ENCODE measurements at places on chromosomes 16 and 17.

- DNase-seq: no peak
These were observed 16.5 kb downstream of the ANKRD11 start for GRCh38 chr16:89473791-89474414.

DNA sequence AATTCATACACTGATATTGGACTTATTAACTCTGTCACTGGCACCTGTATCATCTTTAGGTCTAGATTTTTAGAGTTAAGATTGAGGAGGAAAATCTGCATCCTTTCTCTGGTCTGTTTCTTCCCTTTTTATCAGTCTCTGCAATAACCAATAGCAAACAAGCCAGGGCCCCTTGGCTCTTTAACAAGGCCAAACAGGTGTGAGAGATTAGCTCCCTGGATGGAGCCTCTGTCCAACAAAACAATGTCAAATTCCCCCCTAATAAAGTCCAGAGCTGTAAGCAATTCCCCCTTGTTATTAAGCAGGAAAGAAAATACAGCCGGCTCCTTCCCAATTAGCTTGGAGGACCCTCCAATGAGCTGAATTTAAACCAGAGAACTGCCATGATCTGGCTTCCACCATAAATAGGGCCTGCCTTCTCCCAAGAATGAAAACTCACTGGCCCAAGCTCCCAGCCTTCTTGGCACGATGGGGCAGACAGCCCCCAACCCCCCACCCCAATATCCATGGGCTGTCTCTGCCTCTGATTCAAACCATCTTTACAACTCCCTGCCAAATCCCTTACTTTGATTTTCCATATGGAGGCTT is 56.1 kb upstream of the SOX9 start:
- no peak for DNase-seq

- no peak for DNase-seq
These were observed 13.2 kb downstream of the IL4R start for GRCh38 chr16:27326738-27327585.

DNA sequence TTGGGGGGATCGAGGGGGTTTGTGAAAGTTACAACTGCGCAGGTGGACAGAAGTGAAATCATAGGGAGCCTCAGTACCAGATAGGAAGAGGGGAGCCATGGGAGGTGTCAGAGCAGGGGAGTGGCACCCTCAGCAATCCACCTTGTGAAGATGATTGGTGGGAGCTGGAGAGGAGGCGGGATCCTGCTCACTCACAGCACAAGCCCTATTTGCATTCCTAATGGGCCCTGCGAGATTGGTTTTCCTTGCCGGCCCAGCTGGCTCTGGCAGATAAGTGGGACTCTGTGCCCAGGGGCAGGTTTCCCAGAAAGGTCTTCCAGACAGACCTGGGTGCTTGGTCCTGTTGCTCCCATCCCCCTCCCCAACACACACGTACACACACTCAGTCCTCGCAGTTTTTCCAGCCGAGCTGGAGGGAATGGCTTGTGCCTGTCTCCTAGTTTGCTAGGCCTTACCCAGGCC is 9.4 kb downstream of the WNT3 start:
- no peak for DNase-seq

- DNase-seq: no peak
These were observed 1.0 kb upstream of the SALL1 start for GRCh38 chr16:51151961-51152663.

DNA sequence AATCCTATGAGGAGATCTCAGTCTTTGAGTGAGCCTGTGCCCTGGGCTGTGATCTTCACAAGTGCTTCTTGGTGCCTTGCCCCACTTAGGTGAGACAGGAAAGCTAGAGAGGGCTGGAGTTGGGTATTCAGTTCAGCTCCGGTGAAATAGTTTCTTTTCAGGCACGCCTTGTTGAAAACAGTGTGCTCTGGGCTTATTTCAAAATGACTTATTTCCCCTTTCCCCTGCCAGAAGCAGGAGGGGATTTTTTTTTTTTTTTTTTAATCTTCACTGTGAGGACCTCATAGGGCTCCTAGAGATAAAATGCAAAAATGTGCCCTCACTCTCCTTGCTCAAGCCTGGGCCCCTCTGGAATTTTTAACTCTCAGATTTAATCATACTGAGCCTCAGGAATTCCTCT is 27.2 kb downstream of the MOSMO start:
- no peak for DNase-seq

GRCh38 chr17:77622647-77623046 is 335.9 kb upstream of the TNRC6C start:
- DNase-seq: no peak

GRCh38 chr17:17406225-17406624 is 70.6 kb upstream of the MED9 start:
- DNase-seq: no peak

DNA sequence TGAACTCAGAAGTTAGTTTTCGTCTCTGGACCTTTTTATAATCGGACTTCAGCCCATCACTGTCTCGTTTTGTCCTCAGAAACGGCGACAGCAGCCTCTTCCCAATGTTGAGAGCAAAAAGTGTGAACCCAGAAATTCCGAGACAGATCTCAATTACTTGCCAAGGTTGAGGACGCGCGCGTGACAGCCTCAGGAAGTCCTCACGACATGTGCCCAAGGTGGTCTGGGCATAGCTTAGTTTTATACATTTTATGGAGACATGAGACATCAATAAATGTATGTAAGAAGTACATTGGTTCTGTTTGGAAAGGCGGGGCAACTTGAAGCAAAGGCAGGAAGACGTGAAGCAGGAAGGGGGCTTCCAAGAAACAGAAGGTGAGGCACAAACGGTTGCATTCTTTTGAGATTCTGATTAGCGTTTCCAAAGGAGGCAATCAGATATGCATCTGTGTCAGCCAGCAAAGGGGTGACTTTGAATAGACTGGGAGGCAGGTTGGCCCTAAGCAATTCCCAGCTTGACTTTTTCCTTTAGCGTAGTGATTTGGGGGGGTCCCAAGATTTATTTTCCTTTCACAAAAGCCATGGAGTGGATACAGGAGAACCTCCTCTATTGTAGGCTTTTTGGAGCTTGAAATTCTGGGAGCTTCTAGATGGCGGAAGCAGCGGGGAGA is 583 bp upstream of the ZNF747 start:
- no peak for DNase-seq

All from cerebellar nuclear complex (tissue), 1 donor.